MCF 10A (cell line): ENCODE measurements at places on chromosomes 6 and 20.
A peak's percentile ranks its signal among the peaks of the same experiment; 100 is the strongest.

DNA sequence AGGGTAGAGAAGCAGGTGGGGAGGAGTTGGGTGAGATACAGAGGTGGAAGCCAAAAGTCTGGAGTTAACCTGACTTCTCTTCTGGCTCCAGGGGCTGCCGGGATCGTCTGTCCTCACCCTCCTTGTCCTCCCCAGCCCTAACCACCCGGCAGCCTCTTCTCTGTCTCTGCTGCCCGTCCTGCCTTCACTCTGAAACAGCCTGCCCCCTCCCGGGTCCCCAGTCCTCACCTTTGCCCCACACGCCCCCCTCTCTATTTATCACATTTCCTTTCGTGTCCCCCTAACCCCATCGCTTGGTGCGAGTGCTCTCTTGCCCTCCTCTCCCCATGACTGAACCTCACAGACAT is 5.7 kb downstream of the RING1 start:
- no peak for DNase-seq

- no peak for DNase-seq
Measured at GRCh38 chr6:124775121-124775520, 187.1 kb upstream of the RNF217 start.

DNA sequence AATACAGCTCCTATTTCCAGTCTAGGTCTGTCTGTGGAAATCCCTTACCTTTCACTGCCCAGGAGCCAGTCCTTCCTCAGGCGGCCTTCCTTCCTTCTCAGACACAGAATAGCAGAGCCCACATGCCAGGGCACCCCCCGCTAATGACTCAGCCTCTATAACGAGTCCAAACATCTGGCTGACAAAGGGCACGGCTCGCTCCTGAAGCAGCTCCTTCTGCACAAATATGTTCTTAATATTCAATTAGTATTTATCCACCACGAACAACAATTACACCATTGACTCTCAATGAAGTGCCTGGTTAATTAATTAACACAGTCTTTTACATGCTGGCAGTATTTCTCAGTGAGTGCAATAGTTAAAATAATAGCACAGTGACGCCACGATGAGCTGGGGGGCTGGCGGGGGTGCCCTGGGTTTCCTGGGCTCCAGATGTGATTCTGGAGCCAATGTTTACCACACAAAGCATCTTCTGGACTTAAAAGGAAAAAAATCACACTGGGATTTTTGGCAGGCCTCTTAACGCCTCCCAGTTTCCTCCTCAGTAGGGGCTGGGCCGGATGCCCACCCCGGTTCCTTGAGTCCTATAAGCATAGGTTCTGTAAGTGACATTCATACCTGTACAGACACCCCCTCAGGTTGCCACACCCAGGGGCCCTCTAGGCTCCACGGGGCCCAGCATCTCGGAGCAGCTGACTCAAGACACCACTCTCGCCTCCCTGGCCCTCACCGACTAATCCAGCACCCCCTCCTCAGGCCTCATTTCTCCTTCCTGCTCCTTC is 158.6 kb upstream of the MLN start:
- peak; percentile 64 for DNase-seq

DNA sequence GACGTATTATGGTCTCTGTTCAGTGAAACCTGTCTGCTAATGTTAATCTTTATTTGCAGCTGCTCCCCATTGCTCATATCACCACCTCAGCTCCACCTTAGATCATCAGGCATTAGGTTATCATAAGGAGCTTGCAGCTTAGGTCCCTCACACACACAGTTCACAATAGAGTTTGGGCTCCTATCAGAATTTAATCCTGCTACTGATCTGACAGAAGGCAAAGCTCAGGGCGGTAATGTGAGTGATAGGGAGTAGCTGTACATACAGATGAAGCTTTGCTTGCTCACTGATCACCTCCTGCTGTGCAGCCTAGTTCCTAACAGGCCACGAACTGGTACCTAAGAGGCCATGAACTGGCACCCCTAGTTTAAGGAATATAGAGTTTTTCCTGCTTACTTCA is 989.7 kb downstream of the EYS start:
- DNase-seq = no peak

DNA sequence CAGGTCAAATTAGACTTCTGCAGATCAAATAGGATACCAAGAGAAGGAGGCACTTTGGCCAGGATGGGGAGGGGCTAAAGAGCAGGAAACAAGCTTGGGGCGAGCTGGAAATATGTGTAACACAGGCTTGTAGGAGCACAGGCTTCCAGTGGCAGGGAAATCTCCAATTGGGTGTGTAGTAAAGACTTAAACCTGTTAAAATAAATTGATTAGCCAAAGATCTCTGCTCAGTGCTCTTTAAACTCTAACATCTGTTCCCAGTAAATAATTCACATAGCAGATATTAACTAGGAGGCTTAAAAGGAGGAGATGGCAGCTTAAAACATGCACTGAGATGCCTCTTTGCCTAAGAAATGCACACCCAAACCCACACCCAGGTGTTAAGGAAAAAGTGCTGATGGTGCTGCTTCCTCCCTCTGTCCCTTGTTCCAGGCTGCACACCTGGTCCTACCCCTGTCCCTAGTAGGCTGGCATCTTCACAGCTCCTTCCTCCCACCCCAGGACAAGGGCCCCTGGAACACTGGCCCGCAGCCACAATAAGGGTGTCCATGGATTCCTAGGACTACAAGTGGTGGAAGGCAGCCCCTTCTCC is 93.5 kb upstream of the MLN start:
- DNase-seq = no peak

- DNase-seq = no peak
Measured at GRCh38 chr6:10215326-10216110, 199.4 kb downstream of the TFAP2A start.

DNA sequence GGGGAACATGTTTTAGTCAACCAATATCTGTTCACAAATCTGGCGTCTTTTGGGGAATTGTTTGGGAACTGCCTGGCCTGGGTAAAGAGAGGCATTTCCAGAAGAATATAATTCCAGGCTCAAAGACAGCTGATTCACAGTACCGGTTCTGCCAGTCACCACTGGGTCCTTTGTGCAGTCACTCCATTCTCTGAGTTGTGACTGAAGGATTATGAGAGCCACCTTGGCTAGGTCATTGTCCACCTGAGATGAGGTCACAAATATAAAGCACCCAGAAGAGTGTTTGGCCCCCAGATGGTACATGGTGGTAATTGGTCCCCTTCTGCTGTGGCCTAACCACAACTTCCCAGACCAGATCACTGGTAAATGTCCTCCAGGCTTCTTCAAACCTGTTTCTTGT is 121.0 kb upstream of the SPACA1 start:
- no peak for DNase-seq

- DNase-seq = peak; percentile 23
Measured at GRCh38 chr20:62843656-62844055, 18.0 kb downstream of the TCFL5 start.

GRCh38 chr6:158916617-158917016 is 83.4 kb downstream of the RSPH3 start:
- no peak for DNase-seq

DNA sequence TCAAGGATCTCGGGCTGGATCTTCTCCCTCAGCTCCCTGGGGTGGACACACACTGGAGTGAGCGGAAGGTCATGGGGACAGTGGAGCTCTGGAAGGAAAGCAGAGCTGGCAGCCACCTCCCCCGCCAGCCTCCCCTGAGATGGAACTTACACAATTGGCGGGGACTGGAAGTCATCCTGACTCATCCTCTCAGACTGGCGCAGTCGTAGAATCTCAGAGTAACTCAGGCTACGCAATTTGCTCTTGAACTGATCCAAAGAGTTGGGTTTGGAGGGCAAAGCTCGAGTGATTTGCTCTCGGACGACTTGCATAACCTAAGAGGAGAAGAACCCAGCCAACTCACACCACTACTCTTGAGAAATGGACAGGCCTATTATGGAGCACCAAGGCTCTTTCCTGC is 34.8 kb downstream of the ELMO2 start:
- peak; percentile 70 for DNase-seq

GRCh38 chr6:72386324-72386723 is 235.5 kb upstream of the KCNQ5 start:
- peak; percentile 21 for DNase-seq
